Pancreas (tissue), 10 donors: ENCODE measurements at places on chromosomes 1 and 21. TPM values are rescaled to one million over a fixed set of nuclear protein-coding genes. Genes with fewer than 3 reads are reported as not detected.

The CEP85 gene
- total RNA-seq = 2.7 TPM

DNA sequence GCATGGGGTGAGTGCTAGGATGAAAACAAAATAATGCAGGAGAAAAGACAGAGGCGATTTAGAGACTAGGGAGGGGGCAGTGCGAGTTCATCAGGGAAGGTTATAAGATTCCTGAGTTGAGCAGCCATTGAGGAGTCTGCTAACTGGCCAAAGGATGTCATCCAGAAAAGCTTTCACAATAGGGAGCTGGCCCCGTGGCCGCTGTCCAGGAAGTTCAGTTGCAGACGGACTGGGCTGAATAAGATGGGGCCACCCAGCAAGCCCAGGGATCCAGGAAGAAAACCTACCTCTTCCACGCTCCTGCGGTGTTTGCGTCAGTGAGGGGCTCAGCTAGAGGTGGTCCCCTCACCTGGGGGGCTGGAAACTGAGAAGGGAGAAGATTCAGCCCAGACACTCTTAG is 4.0 kb upstream of the PKP1 start:
- no peaks in the 10 kb centered on the region for H3K36me3 ChIP-seq
- H3K27me3 ChIP-seq = no peaks in the 10 kb centered on the region
- no peak for DNase-seq
- H3K4me3 ChIP-seq = no peak overlapping the region

GRCh38 chr1:214665606-214666110 is 62.7 kb downstream of the CENPF start:
- no peak for DNase-seq
- no peaks in the 10 kb centered on the region for H3K4me1 ChIP-seq
- H3K27ac ChIP-seq = no peak overlapping the region

- H3K4me3 ChIP-seq = no peak overlapping the region
- DNase-seq = no peak
- no peaks in the 10 kb centered on the region for H3K36me3 ChIP-seq
- H3K27me3 ChIP-seq = no peaks in the 10 kb centered on the region
These were observed 1181.9 kb upstream of the PRMT6 start for GRCh38 chr1:105874621-105875020.

DNA sequence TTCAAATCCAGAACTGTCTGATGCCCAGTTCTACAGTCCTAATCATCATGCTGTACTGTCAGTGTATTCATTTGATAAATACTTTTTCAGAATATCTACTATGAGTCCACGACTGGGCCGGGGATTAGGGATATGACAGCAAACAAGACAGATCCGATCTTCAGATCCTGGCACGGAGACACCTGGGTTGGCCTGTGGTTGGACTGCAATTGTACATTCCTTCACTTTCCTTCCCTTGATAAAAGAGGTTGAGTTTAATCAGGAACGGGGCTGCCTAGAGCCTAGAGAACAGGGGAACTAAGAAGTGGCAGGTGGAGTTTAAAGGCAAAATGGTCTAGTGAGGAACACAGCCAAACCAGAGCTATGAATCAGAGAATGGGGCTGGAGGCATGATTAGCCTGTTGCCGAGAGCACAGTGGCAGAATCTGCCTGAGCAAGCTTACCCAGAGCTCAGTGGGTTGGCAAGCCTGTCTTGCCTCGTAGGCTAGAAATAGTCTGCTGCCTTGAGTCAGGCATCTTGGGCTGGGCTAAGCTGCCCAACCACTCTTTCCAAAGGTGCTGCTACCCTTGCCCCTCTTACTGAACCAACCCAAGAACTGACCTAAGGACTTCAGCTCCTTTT is 38.1 kb upstream of the PTCH2 start:
- no peak overlapping the region for H3K4me3 ChIP-seq
- no peaks in the 10 kb centered on the region for H3K4me1 ChIP-seq
- no peaks in the 10 kb centered on the region for H3K27me3 ChIP-seq
- H3K36me3 ChIP-seq = no peaks in the 10 kb centered on the region

The CENPF gene
- 1.3 TPM for total RNA-seq
